GM12891 (cell line): ENCODE measurements at places on chromosomes 6 and 20.

DNA sequence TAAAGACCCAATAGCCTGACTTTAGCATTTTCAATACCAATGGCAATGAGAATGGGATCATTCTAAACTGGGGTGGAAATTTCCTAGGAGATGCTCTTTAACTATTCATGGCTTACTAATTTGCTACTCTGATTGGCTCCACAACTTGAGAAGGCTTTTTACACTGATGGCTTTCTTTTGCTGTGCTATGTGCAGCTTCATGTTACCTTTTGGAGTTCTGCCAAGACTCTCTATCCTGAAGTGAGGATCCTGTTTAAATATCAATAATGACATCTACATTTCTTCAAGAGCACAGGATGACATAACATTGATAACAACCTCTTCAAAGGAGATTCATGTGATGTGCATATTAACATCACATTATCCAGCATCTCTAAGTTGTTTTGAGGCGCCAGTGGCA, 43.4 kb upstream of the SIRPG start:
- no peak for DNase-seq

DNA sequence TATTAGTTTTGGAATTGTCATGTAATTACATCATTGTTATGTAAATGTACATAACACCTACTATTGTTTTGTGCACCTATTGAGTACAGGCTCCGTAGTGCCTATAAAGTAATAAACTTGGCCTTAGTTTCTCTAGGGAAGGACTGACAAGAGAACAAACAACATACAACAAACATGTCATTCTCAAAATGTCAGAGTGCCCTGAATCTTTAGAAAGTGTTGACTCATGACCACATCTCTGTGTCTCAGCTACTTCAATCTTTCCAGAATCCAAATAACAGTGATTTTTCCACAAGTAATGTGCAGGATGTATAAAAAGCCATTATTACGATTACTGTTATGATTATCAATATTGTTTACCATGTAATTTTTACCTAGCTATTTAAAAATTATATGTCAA, 17.2 kb downstream of the LAMP5 start:
- DNase-seq, result no peak

DNA sequence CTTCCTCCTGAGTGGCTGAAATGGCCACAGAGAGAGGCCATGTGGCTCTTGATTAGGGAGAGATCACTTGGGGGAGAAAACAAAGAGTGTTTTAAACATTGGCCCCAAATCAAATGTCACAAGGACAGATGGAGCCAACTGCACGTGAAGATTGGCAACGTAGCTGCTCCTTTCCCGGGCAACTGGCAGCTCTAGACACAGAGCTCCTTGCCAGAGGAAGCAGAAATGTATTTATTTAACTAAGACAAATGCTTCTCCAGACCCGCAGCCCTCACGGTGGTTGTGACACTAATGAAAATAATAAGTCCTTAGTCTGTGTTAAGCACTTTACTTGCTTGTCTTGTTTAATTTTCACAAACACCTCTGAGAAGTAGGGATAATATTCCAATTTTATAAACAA, 49.6 kb upstream of the DSN1 start:
- DNase-seq, result no peak

GRCh38 chr6:5123296-5124143, 38.4 kb downstream of the PPP1R3G start:
- no peak for DNase-seq

- DNase-seq, result no peak
These were observed 17.8 kb downstream of the DACT2 start for GRCh38 chr6:168301648-168302398.

DNA sequence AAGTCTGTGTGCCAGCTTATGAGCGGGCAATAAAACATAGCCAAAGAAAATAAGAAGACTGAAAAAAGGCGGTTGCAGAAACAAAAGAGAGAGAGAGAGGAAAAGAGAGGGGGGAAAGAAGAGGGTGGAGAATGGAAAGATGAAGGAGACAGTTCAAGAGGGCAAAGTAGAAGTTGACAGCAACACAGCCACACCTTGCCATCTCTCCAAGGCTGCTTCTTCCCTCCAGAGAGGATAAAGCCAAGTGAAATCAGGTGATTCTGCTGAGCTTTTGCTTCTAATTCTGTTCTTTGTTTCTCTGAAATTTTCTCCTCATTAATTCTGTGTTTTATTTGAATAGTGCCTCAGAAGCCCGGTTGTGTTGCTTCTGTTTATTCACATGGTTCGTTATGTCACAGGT, 48.5 kb downstream of the PTPRK start:
- DNase-seq, result no peak

DNA sequence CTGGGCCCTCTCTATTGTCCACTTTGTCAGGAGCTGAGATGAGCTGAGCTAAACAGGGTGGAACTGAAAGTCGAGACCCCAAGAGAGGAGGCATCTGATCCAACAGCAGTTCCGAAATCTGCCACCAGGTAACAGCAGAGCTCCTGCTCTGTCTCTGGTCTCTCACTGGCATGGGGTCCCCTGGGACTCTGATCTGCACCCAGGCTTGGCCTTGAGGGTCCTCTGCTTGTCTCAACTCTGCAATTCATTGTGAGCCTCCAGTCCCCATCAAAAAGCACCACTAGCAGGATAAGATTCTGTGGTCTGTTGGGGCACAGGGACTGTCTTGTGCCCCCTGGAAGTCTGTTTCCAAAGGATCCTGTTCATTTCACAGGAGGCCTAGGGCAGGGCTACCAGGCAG, 62.5 kb upstream of the TOP1 start:
- no peak for DNase-seq

- no peak for DNase-seq
These were observed 220.2 kb downstream of the ATXN1 start for GRCh38 chr6:16540804-16541752.

DNA sequence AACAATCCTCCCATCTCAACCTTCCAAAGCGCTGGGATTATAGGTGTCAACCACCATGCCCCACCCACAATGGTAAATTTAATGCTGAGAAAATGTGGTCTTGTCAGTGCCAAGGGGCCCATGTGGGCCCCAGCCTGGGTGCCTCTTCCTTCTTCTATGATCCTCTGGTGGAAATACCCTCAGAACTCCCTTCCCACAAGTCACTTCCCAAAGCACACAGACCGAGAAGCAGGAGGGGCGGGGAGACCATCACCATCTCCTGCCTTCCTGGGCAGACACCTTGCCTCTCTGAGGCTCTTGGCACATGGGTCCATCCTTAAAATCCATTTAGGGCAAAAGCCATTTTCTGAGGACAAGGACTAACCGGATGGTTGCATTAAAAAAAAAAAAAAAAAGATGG, 59.0 kb downstream of the NOL4L start:
- no peak for DNase-seq

DNA sequence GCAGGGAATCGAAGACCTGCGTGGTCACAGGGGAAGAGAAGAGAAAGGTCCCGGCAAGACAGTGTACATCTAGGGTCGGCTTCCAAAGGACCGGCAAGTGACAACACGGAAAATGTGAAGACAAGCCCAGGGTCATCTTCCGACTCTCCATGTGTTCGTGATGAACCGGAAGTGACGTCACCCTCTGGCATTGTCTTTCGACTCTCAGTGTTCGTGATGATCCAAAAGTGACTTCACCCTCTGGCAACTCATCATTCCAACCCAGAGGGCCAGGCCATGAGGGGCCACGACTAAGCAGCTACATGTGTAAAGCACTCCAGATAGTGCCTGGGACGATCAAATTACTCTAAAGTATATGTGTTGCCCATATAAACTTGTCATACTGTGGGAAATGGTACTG, 290.8 kb downstream of the THBS2 start:
- DNase-seq, result no peak

GRCh38 chr20:20712004-20712473, 405 bp downstream of the RALGAPA2 start:
- no peak for DNase-seq

GRCh38 chr20:47686545-47686944, 98.7 kb downstream of the SULF2 start:
- no peak for DNase-seq

DNA sequence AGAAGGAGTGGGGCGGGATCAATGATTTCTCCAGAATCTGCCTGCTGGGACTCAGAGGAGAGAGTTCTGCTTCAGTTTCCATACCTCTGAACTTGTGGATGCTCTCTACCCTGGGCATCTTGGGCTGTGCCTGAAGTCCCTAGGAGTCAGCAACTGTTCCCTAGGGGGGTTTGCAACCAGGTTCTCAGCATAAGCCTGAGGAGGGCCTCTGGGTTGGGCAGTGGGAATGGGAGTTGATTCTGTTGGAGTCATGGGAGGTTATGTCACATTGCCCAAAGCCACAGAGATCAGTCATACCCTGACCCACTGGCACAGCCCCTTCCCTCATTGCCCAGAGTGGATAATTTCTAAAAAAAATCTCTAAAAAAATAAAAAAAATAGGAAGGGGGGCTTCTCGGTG, 47.4 kb downstream of the MOCS1 start:
- no peak for DNase-seq

DNA sequence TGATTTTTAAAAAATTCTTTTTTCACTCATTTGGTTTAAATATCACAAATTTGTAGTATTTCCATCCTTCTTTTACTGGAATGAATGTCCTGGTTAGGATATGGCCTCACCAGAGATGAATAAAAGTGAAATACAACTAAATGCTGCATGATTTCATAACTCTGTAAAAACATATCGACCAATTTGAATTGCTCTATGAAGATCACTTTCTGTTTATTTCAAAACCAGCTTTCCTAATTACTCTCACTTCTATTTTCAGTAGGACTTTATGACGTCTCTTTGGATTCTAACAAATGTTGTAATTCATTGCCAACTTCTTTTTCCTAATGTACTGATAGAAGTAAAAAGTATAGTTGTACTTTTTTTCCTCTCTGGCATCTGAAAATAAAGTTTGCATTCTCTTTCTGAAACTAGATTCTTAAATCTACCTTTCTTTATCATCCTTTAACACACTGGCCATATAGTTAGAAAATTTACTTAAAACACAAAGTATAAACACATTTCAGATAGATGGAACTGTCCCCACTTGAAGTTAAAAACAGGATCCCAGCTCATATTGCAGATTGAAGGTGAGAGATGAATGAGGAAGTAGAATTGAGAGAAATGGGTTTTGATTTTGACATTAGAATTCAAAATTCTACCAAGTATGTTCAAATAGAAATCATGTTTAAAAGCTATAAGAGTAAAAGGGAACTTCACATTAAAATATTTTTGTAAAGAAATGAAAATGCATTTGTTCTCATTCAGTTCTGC, 40.3 kb upstream of the IL20RA start:
- DNase-seq, result no peak

GRCh38 chr6:52517502-52518278, 59.2 kb downstream of the TRAM2 start:
- no peak for DNase-seq

- DNase-seq, result no peak
These were observed 25.1 kb downstream of the HCK start for GRCh38 chr20:32077190-32077589.

DNA sequence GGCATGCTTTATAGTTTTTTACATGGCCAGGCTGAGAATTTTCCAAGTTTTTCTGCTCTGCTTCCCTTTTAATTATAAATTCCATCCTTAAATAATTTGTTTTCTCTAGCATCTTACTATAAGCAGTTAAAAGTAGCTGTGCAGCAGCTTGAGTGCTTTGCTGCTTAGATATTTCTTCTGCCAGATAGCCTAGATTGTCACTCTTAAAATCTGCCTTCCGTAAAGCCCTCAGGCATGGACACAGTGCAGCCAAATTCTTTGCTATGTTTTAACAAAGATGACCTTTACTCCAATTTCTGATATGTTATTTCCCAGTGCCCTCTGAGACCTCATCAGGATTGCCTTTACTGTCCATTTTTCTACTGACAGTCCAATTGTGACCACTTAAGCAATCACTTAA, 92.6 kb upstream of the SGK1 start:
- DNase-seq, result no peak

DNA sequence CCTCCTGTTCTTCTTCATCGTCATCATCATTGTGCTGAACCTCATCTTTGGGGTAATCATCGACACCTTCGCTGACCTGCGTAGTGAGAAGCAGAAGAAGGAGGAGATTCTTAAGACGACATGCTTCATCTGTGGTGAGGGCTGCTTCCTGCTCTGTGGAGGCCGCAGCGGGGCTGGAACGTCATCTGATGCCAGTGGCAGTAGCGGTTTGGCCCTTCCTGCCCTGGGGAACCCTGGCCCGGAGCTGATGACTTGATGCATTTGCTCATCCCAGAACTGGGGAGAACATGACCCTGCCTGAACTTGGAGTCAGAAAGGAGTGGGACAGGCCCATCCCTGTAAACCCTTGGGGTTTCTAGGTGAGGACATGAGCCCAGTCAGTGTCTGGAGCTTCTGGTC, 18.7 kb downstream of the UQCC2 start:
- DNase-seq, result no peak

DNA sequence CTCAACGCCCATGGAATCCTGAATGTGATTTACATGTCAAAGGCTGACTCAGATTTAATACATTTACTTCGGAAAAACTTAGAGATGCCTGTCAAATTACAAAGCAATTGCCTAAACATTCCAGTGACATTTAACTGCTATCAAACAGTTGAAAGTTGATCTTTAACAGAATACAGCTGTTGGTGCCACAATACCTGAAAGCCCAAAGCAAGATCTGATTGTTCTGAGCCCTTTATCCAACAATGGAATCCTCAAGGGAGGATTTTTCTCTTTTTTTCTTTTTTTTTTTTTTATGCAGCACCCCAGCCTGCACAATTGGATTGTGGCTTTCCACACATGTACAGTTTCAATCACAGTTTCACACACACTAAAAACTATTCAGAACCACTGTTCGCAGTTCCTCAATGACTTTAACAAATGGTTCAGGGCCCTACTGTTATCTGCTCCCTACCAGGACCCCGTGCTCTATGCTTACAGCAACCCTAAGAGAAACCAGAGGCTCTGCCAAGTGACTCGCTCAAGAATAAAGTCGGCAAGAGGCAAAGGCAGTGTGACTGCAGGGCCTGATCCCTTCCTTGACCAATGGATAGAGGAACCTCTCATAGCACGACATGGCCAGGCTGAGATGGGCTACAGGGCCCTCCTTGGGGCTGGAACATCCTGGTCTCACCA, 33.3 kb downstream of the EPB41L2 start:
- no peak for DNase-seq

GRCh38 chr6:137878486-137879285, 11.6 kb downstream of the TNFAIP3 start:
- DNase-seq, result no peak

- DNase-seq, result no peak
These were observed 780 bp downstream of the TFAP2A start for GRCh38 chr6:10413850-10414738.

GRCh38 chr6:151389618-151390275, 1.6 kb downstream of the ZBTB2 start:
- no peak for DNase-seq
